ENCODE measurements at places on chromosomes 3 and 15.

- DNase-seq: no peak
These were observed 48.9 kb upstream of the ZDHHC23 start for GRCh38 chr3:113898892-113899291.

DNA sequence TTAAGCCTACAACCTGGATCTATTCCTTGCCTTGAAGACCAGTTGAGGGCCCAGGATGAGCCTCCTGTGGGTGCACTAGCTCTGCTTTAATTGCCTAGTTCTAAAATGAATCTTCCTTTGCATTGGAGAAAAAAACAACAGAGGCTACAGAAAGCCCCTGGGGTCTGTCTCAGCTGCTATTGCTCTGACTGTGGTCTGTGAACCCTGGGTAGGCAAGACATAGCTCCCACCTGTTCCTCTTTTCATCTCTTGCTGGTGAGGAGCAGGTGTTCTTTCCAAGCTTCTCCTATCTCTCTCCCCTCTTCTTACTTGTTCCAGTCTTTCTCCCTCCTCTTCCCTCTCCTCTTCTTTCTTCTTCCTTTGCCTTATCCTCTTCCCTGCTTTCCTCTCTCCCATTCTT, 28.8 kb downstream of the RBP2 start:
- no peak for DNase-seq

DNA sequence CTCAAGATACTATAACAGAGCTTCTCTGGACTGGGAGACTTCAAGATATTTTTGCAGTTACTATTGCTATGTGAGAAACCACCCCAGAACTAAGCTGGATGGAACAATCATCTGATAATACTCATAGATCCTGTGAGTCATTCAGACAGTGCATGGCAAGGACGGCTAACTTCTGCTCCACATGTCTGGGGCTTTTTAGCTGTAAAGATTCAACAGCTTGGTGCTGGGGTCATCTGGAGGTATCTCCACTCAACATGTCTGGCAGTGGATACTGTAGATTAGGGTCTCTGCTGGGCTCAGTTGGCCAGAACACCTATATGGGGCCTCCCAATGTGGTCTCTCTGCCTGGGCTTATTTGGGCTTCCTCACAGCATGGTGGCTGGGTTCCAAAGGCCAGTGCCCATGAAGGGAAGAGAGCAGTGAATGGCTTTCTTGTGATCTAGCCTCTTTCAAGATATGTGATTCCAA, 117.3 kb upstream of the SLC7A14 start:
- DNase-seq: no peak

GRCh38 chr3:139578783-139579182, 39.2 kb upstream of the RBP1 start:
- no peak for DNase-seq

- DNase-seq: no peak
These were observed 107.6 kb downstream of the PIK3CB start for GRCh38 chr3:138726946-138727730.

- no peak for DNase-seq
These were observed 8.0 kb downstream of the CALML4 start for GRCh38 chr15:68197170-68197492.

- DNase-seq: no peak
These were observed 285.5 kb upstream of the ICE2 start for GRCh38 chr15:60764408-60764963.

GRCh38 chr3:110955301-110955880, 116.2 kb upstream of the NECTIN3 start:
- DNase-seq: no peak

- DNase-seq: peak; percentile 74
These were observed 2.0 kb upstream of the HYAL2 start for GRCh38 chr3:50324351-50325112.

DNA sequence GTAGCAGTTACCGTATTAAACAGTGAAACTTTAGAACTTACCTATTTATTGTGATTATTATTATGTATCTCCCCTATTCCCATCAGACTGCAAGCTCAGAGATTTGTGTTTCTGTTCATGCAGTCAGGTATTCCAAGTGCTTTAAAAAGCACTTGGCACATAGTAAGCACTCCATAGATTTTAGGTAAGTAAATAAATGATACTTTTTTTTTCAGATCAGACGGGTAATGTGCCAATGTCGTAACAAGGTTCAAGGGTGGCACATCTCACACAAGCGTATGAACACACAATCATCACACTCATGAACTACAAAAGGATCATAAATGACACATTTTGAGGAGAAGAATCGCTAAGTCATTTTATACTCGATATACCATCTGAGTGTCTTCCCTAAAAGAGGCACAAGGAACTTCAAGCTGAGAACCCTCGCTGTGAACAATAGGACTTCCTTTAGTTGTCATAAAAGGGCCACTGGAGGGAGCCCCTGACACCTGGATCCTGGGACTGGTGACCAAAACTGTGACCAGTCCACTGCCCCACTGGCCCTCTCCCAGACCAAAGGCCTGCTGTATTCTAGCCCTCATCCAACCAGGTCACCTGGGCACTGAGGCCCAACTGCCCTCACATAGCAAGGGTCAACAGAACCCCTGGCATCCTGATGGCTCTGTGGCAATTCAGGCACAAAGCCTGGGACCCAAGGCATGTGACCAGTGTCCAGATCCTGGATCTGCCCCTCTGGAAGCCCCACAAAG, 32.1 kb downstream of the KIF9 start:
- DNase-seq: peak; percentile 58

- no peak for DNase-seq
These were observed 22.0 kb downstream of the SLC15A2 start for GRCh38 chr3:121916189-121916588.

GRCh38 chr3:101950510-101950909, 101.2 kb downstream of the NFKBIZ start:
- no peak for DNase-seq

- no peak for DNase-seq
These were observed 80.1 kb downstream of the EBLN2 start for GRCh38 chr3:73141525-73141924.

GRCh38 chr3:127692501-127693335, 20.0 kb downstream of the ABTB1 start:
- peak; percentile 56 for DNase-seq

DNA sequence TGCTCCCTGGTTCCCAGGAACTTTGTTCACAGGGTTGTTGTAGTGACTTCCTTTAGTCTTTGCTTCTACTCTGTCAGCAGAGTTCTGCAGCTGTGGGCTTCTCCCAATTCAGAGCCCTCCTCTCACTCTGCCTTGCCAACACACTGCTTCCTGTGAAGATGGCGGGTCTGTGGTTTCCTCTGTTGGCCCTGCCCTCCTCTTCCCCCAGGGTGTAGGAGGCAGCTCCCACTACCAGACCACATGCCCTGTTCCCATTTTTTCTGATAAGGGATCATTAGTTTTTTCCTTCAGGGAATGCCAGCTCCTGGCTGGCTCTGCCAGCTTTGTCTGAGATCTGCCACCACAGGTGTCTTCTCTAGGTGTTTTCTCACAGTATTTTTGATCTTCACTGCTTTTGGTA, 12.7 kb downstream of the SPSB4 start:
- DNase-seq: no peak

DNA sequence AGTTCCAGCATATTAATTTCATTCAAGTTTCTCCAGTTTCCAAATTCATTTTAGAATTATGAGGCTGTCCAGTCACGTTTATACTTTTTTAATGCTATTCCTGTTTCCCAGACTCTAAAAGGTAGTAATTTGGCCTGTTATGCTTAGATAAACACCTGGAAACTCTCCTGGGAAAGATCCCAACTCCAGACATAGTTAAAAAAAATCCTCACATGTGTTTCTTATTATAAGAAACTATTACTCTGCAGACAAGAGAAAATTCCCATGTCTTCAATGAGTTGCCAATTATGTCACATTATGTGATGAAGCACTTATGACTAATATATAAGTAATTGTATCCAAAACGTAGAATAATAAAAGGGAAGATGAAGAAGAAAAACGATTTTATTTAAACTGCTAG, 137.1 kb upstream of the TMC3 start:
- DNase-seq: no peak

DNA sequence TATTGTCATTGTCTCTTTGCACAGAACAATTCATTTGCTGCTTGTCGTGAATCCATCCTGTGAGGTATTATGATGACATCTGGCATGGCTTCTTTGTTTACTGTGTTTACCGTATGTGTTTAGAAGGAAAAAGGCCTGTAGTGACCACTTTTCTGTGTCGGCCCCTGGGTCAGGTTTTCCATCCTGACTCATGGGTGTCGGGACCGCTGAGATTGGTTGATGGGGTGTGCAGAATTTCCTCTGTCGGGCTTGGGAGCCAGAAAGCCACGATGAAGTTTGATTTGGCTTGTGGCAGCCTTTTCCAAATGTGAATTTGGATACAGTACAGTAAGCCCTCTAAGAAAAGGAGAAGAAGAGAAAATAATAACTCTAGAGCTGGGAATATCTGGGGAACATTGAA, 113.5 kb downstream of the FNDC3B start:
- peak; percentile 85 for DNase-seq

DNA sequence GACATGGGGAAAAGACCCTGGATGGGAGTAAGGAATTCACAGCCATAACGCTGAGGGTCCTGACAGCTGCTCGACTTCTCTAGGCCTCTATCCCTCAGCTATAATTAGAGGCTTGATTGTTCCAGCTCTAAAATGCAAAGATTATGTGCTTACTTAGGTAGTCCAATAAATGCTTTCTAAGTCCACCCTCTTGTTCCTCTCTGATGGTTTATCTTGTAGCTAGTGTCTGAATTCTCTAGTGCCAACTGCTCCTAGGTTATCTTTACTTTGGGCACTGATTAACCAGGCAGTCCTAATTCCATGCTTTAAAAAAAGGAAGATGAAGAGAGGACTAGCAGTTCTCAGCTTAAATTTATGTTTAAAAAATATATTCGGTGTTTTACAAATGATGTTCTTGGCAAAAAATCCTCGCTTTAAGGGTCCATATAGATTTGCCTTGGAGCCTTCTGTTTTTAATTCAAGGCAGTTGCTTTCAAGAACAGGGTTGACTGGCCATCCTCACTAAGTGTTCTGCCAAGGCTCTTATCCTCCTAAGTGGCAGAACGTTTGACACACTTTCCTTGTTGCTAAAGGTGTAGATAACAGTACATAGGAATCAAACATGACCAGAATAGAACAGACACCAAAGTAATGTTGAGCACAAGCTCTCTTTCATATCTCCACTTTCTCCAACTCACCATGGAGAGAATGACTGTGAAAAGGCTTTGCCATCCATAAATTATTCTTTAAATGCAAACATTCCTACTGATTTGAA, 60.6 kb downstream of the THRB start:
- no peak for DNase-seq

DNA sequence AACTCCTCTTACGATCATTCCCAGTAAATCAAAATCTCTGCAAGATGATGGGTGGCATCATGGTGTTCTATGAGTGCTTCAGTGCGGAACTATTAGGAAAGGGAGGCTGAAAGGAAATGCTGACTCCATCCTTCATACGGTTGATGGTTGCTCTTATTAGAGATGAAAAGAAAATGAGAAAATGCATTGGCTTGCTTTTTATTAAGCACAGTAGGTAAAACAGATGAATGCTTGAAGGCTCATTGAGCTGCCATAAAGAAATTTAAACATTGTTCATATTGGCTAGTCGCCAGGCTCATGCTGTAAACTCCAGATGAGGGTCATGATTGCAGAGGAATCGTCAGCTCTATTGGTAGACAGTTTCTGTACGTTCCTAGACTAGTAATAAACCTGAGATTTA, 115.8 kb downstream of the EPHA3 start:
- no peak for DNase-seq

DNA sequence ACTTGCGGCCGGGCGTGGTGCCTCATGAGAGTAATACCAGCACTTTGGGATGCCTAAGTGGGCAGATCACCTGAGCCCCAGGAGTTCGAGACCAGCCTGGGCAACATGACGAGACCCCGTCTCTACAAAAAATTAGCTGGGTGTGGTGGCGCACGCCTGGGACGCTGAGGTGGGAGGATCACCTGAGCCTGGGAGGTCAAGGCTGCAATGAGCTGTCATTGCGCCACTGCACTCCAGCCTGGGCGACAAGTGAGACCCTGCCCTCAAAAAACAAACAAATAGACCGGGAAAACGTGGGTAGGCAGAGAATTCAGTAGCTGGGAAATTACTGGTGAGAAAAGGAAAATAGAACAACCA, 667 bp downstream of the UMPS start:
- no peak for DNase-seq

DNA sequence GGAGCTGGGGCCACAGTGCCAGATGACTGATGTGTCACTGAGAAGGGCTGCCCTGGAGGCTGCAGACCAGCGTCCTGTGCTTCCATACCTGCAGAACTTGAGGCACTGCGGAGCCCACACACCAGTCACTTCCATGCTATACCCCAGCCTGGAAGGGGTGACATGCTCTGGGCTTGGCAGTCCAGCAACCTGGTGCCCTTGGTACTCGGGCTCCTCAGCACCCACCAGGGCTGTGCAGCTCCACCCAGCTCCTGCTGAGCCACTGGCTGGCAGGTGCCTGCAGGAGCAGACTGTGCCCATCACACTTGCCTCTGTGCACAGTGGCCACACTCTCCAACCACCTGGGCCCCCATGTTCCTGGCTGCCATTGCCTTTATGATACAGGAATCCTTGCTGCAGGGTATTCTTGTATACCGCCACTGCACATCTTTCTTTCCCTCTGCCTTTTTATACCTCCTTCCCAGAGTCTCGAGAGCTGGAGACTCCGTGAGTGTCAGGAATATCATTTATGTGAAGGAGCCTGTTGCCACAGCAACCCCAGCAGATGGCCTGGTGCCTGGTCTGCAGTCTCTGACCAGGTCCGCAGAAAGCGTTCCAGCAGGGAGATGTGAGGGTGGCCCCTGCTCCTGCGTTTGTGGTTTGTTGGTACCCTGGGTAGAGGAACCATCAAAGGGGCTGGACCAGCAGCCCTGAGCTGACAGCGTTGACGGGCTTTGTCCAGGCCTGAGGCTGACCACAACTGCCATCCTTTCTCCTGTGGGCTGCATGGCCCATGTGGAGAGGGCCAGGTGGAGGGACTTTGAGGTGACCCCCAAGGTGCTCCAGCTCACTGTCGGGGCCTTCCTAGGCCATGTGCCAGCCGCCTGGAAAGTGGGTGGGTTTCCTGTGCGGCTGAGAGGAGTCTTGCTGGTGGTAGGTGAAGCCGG, 93.4 kb upstream of the PLXNA1 start:
- DNase-seq: no peak

- DNase-seq: peak; percentile 70
These were observed 73.0 kb upstream of the GAP43 start for GRCh38 chr3:115550285-115550761.

DNA sequence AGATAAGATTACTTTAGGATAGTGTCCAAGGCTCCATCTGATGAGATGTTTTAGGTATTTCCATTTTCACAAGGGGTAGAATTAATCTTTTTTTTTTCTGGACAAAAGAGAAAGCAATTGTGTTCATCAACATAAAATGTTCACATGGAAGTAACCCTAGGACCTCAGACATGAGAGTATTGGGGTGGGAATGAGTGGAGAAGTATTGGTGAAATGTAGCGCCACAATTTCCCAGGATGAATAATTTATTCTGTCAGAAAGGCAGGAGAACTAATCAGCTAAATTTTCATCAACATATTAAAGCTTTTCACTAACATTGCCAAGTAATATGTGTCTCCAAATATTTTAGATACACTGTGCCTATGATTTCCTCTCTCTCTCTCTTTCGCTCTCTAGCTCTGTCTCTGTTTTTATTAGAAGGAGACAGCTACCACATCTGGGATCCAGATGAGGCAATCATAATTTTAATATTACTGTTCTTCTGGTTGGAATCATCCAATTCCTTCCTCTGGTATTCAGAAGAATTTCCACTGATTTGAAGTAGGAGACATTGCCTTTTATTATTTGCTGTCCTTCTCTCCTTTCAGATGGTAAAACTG, 21.6 kb upstream of the ZNF280D start:
- DNase-seq: no peak

GRCh38 chr3:126431103-126431534, 36.4 kb downstream of the CFAP100 start:
- no peak for DNase-seq
